ENCODE measurements at places on chromosomes 7 and 10.

DNA sequence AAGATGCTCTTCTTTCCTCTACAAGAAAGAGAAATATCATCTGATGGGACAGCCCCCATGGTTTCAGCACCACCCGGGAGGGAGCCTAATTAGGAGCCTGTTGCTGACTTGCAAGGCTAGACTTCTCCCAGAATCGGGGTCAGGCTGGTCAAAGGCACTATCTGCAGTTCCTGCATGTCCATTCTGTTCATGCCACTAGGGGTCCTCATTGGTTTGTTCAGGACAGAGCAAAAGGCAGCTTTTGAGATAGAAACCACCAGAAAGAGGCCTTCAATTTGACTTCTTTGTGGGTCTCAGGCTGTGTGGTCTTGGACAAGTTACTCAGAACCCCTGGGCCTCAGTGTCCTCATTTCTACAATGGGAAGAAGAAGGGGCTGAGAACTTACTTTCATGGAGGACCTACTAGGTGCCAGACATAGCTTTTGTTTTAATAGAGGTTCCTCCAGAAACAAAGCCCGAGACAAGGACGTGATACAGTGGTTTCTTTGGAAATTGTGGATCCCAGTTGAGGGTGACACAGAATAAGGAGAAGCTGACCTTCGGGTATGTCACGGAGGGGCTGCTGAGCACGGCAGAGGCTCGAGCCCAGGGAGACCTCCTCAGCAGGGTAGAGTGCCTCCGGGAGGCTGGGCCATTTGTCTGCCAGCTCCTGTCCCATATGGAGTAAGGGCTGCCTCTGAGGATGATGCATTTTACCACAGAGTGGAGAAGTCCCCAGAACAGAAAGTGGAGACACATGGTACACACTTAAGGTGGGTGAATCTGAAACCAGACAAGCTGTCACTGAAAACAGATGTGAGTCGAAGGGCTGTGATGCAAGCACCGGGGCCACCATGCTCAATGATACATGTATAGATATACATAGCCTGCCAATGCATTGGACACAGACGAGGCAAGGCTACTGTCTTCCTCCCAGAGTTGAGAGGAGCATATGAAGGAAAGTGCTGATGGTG lies 33.1 kb upstream of the NEUROD6 start:
- no peak for DNase-seq

GRCh38 chr10:116307455-116307854 lies 16.8 kb upstream of the CCDC172 start:
- no peak for DNase-seq

DNA sequence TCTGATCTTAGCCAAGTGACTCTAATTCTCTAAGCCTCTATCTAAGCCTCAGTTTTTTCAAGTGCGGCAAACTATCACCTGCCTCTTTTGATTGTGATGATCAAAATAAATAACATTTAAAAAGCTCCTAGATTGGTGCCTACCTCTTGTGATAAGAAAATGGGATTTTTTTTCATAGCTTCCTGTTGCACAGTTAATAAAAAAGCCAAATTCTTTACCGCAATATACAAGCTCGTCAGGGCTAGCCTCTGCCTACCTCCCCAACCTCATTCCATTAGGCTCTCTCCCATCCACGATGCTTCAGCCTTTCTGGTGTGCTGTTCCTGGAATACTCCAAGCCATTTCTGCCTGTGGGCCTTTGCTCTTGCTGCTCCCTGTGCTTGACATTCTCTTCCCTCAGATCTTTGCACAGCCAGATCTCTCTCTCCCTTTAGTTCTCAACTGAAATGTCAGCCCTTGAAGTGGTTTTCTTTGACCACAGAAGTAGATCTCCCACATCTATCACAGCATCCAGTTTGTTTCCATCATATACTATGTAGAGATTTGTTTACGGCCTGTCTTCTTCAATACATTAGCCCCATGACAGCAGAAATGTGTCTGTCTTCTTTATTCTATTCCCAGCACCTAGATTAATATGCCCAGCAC lies 48.8 kb downstream of the SFR1 start:
- no peak for DNase-seq

DNA sequence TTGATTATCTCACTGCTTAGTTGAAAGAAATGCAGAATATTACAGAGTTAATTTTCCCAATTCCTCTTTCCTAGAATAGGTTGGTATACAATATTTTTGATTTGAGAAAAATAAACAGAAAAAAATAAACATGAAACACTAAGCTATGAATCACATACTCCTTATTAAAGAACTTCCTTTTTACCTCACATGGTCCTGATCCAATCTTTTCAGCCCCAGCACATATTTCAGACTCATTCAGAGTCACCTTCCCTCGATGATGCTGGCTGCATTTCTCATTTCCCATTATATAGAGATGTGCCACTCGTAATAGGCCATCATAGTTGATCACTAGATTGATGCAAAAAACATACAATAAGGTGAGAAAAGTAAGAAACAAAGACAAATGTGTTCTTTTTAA lies 64.6 kb downstream of the HGF start:
- DNase-seq = no peak

- DNase-seq = no peak
Measured at GRCh38 chr7:30805931-30806330, 34.7 kb downstream of the MINDY4 start.

DNA sequence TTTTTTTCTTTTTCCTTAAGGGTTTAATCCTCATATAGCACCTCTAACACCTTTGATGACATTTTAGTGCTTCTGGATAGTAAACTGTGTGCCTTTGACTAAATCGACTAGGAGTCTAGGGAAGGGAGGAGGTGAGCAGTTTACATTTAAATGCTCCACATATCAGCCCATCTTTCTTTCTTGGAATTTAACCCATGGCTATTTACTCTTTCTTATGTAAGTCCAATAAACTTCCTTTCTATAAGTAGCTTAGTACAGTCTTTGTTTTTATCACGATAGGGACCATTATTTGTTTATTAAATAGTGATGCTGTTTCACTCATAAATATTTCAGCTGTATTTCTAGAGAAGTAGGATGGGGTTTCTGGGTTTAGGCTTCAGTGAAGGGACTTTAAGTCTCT lies 669.9 kb downstream of the AUTS2 start:
- DNase-seq = no peak

DNA sequence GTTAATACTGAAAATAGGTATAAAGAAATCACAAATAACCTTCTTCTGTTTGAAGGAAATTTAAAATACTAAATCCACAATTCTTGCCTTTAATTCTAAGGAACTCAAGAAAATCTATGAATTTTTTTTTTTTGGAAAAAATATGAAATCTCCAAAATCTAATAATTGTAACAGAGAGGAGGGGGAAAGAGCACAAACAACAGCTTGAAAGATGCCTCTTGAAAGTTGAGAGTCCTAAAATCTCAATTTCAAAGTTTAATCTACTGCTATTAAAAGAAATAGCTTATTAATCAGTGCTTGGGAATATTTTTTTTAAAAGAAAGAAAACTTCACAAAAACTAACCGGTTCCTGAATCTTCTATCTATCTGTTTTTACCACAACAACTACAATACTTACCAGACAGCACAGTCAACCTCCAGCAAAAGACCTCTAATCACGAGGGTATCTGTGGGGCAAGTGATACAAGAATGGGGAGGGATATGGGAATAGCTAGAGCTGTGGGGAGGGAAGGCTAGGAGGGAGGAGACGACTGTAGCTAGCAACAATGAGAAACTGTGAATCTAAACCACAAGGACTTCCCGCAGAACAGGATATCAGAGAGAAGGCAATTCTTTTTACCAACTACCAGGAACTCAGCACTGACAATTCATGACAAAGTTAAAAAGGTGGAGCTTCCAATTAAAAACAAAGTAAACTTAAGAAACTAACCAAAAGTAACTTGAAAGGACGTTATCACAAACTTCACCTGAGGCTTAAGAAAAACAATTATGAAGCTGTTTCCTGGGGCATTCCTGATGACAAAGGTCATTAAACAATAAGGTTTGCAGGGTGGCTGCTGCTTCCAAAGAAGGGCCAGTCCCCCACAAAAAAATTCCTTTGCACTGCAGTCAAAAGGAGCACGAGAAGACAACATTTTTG lies at the start of gene USP54:
Gene USP54 (minus strand): TSS at position 462 of the 919 bp plus-strand sequence. CDS start 15,684 bp downstream, outside the sequence.
- DNase-seq = no peak

DNA sequence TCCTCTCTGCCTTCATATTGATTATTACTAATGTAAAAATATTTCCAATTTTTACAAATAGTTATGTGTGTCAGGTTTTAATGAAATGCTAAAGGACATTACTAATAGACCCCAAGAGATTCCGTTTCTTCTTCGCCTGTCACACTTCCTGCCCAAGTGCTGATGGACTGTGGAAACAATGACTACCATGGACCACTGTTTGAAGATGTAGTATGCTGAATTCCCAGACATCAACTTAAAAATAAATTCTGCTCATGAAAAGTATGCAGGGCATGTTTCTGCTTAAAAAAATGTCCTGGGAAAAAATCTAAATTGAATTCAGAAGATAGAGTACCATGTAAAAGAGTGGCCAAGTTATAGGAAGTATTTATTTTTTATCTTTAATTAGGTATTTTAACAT lies 52.1 kb downstream of the ST7 start:
- DNase-seq = no peak

GRCh38 chr7:92415225-92415624 lies 32.1 kb upstream of the GATAD1 start:
- DNase-seq = peak; percentile 3

GRCh38 chr10:101453791-101454718 lies 100.1 kb downstream of the BTRC start:
- DNase-seq = no peak

DNA sequence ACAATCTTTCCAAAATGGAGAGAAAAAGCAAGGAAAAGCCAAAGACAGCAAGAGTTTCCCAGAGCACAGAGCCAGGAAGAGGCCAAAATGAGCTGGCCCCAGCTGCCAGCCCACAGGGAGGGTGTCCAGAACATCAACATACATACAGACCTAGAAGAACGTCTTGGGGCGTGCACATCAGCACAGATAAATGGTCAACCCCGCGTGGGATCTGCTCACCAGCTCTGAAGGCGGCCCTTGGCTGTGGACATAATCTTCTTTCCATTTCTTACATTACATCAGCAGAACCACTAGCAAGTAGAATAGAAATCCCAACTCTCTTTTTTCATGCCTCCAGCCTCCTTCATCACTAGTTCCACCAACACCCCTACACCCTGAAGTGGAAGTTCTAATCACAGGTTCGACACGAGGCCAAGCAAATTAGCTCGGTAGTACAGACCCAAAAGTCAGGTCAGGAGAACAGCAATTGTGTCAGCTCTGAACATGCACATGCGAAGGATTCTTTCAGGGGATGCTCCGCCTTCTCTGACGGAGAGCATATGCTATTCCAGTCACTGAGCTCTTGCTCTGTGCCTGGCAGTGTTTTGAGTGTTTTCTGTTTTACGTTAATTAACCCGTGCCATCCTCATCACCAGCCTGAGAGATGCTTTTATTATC lies 16.4 kb downstream of the SH3PXD2A start:
- no peak for DNase-seq

- DNase-seq = no peak
Measured at GRCh38 chr10:73997461-73997786, 492 bp upstream of the VCL start.

DNA sequence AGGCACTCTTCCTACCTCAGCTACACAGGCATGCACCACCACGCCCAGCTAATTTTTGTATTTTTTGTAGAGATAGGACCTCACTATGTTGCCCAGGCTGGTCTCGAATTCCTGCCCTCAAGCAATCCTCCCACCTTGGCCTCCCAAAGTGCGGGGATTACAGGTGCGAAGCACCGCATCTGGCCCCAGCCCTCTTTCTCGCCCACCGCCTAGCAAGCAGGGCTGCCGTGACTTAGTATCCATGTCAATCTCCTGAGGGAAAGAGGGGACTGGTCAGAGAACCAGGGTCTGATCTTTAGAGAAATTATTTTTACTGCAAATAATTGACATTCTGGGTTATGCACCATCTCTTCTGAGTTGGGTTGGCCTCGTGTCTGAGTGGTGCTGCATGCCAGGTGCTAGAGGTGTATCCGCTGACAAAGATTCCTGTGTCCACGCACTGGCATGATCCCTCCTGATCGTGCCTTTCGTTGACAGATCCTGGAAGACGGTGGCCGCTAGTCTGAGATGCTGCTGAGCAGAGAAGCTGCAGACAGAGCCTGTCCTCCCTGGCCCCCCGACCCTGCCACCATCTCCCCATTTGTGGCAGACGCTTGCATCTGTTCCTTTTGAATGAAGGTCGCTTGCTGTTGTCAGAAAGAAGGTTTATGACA lies 22.7 kb downstream of the WIPI2 start:
- no peak for DNase-seq

DNA sequence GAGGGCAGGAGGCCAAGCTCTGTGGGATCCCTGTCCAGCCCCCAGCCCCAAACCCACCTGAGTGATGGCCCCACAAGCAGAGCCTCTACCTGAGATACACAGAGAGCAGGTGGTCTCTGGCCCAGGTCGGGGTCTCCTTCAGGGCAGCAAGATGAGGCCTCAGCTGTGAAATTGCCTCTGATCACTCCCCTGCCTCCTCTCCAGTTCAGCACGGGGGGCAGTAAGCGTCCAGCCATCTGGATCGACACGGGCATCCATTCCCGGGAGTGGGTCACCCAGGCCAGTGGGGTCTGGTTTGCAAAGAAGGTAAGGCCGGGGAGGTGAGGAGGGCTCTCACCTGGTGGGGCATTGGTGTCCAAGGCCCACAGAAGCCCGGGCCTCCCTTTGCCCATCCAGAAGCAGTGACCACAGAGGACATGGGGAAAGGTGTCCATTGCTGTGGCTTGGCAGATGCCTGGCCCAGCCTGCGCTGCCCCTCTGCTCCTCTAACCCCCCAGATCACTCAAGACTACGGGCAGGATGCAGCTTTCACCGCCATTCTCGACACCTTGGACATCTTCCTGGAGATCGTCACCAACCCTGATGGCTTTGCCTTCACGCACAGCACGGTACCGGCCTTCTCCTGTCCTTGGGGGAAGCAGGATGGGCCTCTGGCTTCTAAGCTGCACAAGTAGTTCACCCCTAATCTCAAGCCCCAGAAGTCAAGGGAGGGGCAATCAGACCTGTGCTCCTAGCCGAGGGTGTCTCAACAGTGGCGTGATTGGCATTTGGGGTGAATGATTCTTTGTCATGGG lies 3.1 kb downstream of the CPA1 start:
- DNase-seq = no peak

DNA sequence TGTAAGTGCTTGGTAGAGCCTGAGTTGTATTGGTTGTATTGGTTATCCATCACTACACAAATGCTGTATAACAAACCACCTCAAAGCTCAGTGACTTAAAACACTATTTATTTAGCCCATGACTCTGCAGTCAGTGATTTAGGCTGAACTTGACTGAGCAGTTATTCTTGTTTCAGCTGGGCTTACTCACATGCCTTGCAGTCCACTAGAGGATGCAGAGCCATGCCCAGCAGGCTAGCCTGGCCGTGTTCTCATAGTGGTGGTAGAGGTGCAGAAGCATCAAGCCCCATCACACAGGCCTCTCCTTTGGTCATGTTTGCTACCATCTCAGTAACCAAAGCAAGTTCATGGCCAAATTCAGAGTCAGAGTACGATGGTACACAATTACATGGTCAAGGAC lies 43.9 kb downstream of the LUC7L2 start:
- DNase-seq = no peak

- no peak for DNase-seq
Measured at GRCh38 chr7:94912085-94912484, 4.7 kb downstream of the PPP1R9A start.

DNA sequence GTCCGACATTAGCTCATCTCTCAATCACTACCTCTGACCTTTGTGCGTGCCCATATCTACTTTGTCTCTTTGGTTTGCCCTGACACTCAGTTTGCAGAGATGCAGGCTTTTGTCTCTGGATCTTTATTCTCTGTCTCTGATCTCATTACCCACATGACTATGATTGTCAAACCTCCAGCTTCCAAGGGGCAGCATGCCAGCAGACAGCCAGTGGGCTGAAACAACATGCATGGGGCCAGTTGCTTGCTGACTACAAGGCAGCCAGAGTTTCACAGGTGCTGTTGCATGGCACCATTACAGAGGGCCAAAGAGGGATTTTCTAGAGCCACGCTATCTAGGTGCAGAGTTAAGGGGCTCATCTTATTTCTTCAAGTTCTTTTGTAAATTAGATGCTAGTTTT lies 146.2 kb downstream of the SPAG6 start:
- DNase-seq = no peak

Measured in AG04450 (cell line).